DMS153 (cell line): ENCODE measurements at places on chromosomes 4 and X.

- DNase-seq, result no peak
Measured at GRCh38 chr4:47465004-47465403, 1.5 kb upstream of the COMMD8 start.

- no peak for DNase-seq
Measured at GRCh38 chr4:385934-386707, 48.5 kb downstream of the ZNF141 start.

GRCh38 chrX:110532581-110532931 is 173.9 kb downstream of the RTL9 start:
- DNase-seq, result no peak

GRCh38 chr4:32569861-32570260 is 1849.7 kb downstream of the PCDH7 start:
- no peak for DNase-seq

DNA sequence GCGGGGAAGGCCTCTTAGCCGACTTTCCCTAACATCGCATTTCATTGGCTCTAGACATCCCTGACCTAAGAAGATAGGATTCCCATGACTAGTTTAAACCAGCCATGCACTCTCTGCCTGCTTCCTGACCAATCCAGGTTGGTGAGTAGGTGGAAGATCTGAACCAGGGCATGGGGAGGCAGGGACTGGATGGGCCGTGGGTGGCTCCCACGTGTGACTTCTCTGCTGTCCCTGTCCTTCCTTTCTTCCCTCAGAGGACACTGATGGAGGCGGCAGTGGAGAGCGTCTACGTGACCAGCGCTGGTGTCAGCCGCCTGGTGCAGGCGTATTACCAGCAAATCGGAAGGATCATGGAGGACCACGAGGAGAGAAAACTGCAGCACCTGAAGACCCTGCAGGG is 90.7 kb downstream of the EVC start:
- DNase-seq, result no peak
